CD8-positive, alpha-beta memory T cell (primary cell): ENCODE measurements at places on chromosomes 11 and 22.
A peak's percentile ranks its signal among the peaks of the same experiment; 100 is the strongest.

DNA sequence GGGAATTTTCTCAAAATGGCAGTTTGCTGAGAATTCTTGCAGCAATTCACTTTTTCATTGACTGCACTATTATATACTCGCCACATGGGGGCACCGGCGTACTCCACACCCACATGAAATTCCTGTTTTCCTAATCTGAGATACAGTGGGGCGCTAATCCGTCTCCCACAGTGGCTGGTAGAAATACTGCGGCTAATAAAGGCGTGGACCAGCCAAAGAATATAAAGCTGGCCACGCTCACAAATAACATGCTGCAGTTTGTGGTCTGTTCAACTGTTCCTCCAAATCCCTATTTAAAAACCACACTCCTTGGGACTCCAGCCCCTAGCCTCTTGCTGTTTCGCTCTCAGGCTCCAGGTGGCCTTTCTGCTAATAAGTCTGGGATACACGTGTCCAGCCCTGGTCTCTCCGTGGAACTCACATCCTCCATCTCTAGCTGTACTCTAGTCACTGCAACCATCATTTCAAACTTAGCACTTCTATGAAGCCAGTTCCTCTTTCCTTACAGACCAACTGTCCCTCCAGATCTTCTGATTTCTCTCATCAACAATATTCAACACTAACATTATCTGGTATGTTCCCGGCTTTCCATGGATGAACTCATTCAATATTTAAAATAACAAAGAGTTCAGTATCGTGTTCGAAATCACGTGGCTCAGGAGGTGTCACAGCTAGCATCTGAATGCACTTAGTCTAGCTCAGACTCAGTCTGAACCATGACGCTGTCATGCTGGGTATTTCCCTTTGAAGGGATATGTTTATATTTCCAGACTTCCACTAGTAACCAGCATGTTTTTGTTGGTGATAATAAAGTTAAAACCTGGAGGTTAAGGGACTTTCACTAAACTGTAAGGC is 22.0 kb downstream of the TBRG1 start:
- DNase-seq, result no peak

- DNase-seq, result no peak
Observed at GRCh38 chr22:46794067-46794466, 31.6 kb downstream of the TBC1D22A start.

DNA sequence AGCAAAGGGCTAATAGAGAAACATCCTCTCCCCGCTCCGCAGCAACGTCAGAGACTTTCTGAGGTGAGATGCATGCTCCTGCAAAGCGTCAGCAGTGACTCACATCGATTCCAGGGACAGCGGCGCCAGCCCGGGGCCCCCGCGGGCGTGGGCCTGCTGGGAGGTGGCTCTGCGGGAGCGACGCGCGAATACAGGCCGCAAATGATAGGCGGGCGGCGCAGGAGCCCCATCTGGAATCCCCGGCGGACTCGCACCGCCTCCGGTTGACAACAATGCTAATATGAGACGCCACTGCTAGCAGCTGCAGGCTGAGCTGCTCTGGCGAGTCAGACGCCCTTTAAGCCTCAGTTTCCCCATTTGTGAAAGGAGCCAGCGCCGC is 557 bp downstream of the RANGAP1 start:
- peak; percentile 83 for DNase-seq

- DNase-seq, result no peak
Observed at GRCh38 chr11:128694618-128695481, 978 bp downstream of the FLI1 start.

GRCh38 chr22:22404598-22405284 is 103.8 kb downstream of the ZNF280B start:
- no peak for DNase-seq

DNA sequence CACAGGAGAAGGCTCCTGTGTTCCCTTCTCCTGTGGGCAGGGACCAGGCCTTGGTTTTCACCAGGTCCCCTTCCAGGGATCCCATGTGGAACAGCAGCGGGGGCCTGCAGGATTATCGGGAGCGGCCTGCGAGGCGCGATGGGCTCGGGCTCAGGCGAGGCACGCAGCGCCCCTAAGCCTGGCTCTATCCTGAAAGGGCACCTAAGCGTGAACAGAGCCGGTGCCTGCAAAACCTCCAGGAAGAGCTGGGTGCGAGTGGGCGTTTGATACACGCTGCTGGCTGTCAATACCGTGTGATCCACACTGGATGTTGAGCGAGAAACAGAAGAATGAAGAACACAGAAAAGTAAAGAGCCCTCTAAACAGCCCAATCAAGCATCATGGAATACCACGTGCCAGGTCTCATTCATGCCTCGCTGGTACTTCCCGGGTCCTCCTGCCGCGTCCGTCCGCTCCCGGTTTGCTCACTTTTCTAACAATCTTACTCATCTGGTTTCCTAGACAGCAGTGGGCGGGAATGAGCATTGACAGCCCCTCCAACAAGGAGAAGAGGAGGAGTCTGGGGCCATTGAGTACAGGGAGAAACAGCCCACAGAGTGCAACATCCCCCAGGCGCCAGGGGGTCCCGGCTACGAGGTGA is 12.5 kb downstream of the OSBPL5 start:
- DNase-seq, result no peak

DNA sequence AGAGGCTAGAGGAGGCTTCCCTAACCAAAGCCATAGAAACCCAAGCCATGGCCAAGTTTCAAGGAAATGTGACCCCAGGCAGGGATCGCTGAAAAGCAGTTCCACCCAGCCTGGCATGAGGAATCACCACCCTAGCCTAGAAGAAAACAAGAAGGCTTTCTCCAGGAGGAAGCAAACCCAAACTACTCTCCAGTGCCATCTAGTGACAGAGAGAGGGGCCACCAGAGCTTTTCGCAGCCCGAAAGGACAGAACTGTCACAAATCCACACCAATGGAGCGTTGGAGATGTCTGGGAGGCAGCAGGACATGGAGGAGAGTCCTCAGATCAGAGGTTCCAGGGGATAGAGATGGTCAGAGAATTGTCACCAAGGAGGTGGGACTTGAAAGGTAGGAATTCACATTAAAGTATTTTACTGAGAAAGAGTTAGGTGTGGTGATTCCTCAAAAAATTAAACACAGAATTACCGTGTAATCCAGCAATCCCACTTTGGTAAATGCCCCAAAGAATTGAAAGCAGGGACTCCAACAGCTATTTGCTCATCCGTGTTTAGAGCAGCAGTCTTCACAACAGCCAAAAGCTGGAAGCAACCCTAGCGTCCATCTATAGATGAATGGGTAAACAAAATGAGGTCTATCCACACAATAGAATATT is 67.3 kb upstream of the NUP50 start:
- DNase-seq, result no peak

GRCh38 chr11:72069787-72070251 is 10.5 kb downstream of the NUMA1 start:
- no peak for DNase-seq

DNA sequence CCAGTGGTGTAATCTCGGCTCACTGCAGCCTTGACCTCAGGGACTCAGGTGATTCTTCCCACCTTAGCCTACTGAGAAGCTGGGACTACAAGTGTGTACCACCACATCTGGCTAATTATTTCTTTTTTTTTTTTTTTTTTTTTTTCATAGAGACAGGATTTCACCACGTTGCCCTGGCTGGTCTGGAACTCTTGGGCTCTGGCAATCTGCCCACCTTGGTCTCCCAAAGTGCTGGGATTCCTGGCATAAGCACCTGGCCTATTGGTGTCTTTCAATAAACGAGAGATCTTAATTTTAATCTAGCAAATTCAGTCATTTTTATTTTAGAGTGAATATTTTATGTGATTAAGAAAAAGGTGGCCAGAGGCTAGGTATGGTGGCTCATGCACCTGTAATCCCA is 40.1 kb downstream of the DGCR2 start:
- DNase-seq, result no peak

GRCh38 chr11:110907629-110908028 is 195.4 kb upstream of the ARHGAP20 start:
- no peak for DNase-seq

DNA sequence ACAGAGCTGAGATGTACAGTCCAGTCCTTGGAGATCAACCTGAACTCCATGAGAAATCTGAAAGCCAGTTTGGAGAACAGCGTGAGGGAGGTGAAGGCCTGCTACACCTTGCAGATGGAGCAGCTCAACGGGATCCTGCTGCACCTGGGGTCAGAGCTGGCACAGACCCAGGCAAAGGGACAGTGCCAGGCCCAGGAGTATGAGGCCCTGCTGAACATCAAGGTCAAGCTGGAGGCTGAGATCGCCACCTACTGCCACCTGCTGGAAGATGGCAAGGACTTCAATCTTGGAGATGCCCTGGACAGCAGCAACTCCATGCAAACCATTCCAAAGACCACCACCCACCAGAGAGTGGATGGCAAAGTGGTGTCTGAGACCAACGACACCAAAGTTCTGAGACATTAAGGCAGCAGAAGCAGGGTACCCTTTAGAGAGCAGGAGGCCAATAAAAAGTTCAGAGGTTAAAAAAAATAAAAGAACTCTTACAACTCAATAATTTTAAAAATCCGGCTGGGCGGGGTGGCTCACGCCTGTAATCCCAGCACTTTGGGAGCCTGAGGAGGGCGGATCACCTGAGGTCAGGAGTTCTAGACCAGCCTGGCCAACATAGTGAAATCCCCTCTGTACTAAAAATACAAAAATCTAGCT is 69.9 kb upstream of the RTL6 start:
- peak; percentile 37 for DNase-seq
